Uterus (tissue), 4 donors: ENCODE measurements at places on chromosomes 6 and 20. TPM values are rescaled to one million over a fixed set of nuclear protein-coding genes. Genes with fewer than 3 reads are reported as not detected.
A peak's percentile ranks its signal among the peaks of the same experiment; 100 is the strongest.

GRCh38 chr6:44831002-44831610 is 443.6 kb downstream of the CDC5L start:
- H3K4me3 ChIP-seq: no peak overlapping the region
- H3K36me3 ChIP-seq: no peaks in the 10 kb centered on the region
- DNase-seq: no peak
- no peaks in the 10 kb centered on the region for H3K27me3 ChIP-seq

GRCh38 chr6:122753688-122754056 is 25.8 kb upstream of the FABP7 start:
- H3K27me3 ChIP-seq: no peaks in the 10 kb centered on the region
- H3K4me1 ChIP-seq: no peaks in the 10 kb centered on the region
- H3K4me3 ChIP-seq: no peak overlapping the region
- no peaks in the 10 kb centered on the region for H3K36me3 ChIP-seq
- no peak for DNase-seq

DNA sequence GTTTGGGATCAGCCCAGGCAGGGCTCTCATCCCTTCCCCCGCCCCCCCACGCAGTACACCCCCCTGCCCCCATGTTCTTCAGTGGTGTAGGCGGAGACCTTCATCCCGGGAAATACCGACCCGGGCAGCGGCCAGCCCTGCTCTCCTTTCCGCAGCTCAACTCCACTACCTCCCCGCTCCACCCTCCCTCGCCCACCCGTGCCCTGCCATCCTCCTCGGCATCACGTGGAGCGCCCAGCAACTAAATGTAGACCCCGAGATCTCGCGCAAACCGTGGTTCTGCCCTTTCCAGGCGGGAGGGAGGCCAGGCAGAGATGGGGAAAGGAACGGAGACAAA is 1932.2 kb upstream of the DEFB115 start:
- no peaks in the 10 kb centered on the region for H3K4me1 ChIP-seq
- DNase-seq: no peak
- no peak overlapping the region for H3K4me3 ChIP-seq
- H3K27me3 ChIP-seq: peaks cover 3% of the 10 kb centered on the region

DNA sequence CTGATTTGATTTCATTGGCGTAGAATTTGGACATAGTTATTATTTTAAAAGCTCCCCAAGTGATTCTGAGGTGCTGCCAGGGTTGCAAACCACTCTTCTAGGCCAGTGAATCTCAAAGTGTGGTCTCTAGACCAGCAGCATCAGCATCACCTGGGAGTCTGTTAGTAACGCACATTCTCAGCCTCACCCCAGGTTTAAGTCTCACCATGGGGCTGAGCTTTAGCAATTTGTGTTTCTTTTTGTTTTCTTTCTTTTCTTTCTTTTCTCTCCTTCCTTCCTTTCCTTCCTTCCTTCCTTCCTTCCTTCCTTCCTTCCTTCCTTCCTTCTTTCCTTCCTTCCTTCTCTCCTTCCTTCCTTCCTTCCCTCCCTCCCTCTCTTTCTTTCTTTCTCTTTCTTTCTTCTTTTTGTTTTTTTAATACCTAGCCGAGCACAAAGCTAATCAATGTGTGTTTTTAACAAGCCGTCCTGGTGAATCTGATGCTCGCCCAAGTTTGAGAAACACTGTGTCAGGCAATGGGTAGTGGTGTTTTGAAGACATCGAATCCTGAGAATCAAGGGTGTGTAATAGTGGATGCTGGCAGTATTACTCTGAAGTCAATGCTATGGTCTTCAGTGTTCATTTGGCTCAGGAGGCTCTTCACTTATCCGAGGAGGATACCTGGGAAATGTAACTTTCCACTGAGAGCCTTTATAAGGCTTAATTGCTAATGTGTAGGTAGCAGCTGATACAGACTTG is 104.9 kb downstream of the SLX4IP start:
- no peaks in the 10 kb centered on the region for H3K4me1 ChIP-seq
- peak overlapping the region; percentile 50 for H3K27ac ChIP-seq
- H3K36me3 ChIP-seq: no peaks in the 10 kb centered on the region
- H3K4me3 ChIP-seq: no peak overlapping the region
- no peaks in the 10 kb centered on the region for H3K27me3 ChIP-seq

Gene HLA-F
- total RNA-seq: 75.3 TPM

Gene SSTR4
- not detected for total RNA-seq

DNA sequence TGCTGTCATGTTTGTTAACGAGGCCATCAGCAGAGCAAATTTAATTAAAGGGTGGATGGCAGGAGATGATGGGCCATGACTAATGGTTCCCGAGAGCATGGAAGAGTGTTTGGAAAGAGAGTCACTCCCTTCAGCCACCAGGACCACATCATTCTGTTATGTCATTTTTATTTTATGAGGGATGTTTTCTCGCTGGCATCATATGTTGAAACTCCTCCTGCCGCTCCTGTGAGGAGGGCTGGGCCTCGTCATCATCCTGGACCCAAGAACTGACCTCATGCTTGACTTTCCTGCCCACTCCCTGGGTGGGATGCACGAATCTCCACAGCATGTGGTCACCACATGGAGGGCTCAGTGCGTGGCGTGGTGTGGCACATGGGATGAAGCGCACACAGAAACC is 86.4 kb upstream of the FRMD1 start:
- peak; percentile 53 for DNase-seq
- H3K27ac ChIP-seq: peak overlapping the region; percentile 65
- no peak overlapping the region for H3K4me3 ChIP-seq
- no peaks in the 10 kb centered on the region for H3K4me1 ChIP-seq
- H3K27me3 ChIP-seq: no peaks in the 10 kb centered on the region

DNA sequence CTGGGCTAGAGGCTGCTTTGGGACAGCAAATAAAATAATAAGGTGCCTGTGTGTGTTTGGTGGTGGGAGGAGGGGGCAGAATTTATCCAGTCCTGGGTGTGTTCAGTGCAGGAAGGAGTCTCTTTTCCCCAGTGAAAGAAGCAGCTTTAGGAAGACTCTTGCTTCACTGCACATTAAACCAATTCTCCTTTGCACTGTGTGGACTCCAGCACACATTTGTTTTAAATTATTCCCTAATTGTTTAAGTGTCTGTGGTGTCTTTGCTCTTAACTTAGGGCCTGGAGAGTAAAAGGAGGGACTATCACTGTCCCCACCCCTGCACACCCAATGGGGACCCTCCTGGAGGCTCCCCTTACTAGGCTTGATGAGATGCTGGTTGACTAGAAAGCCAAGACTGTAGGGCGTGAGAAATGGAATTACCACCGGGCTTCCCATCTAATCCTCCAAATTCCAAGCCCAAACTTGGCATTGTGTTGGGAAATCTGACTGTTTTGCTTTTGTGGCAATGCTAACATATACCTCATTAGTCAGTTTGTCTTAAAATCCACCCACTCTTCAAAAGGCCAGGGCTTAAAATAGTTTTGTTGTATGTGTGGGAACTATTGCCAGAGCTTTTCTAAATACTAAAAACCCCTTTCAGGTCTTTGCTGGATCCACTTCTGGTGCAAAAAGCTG is 13.5 kb upstream of the DAAM2 start:
- no peaks in the 10 kb centered on the region for H3K36me3 ChIP-seq
- H3K27me3 ChIP-seq: no peaks in the 10 kb centered on the region
- H3K4me3 ChIP-seq: no peak overlapping the region
- no peaks in the 10 kb centered on the region for H3K4me1 ChIP-seq
- DNase-seq: no peak
- no peak overlapping the region for H3K27ac ChIP-seq

DNA sequence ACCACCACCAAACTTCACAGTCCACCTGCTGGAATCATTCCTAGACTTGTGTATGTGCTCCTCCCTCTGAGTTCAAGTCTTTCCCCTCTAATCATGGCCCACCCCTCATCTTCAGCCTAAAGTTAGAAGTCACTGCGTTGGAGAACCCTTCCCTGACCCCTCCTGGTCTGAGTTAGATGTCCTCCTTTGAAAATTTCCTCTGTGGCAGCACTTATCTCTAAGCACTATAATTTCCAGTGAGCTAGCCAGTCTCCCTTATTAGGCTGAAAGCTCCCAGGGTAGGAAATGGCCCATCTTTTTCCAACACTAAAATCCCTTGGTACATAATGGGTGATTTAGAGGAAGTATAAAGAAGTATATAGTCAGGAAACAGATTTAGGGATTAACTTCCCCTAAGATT is 63.2 kb downstream of the SESN1 start:
- H3K27ac ChIP-seq: no peak overlapping the region
- no peak for DNase-seq
- no peaks in the 10 kb centered on the region for H3K27me3 ChIP-seq
- H3K36me3 ChIP-seq: no peaks in the 10 kb centered on the region
- no peaks in the 10 kb centered on the region for H3K4me1 ChIP-seq
- H3K4me3 ChIP-seq: no peak overlapping the region

Gene GABRR2
- 0.26 TPM for total RNA-seq

Gene CDH4
- 0.55 TPM for total RNA-seq

GRCh38 chr6:46138281-46138680 is 8.5 kb downstream of the ENPP4 start:
- no peaks in the 10 kb centered on the region for H3K27me3 ChIP-seq
- no peaks in the 10 kb centered on the region for H3K4me1 ChIP-seq
- H3K4me3 ChIP-seq: no peak overlapping the region
- no peaks in the 10 kb centered on the region for H3K36me3 ChIP-seq
- no peak for DNase-seq

DNA sequence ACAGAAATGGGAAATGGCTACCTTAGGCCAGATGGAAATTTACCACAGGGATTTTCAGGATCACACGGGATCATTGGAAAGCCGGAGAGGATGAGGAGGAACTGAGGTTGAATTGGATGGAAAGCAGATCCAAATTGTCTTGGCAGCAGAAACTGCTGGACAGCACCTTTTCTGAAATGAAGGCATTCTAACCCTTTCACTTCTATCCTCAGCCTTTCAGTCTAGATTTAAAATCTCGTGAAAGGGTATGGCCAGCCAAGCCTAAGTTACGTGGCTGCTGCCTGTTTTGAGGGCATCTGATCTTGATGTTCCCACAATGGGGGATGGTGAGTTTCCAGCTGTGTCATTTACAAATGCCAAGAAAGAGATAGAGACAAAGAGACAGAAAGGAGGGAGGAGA is 358.2 kb downstream of the KIF16B start:
- H3K27ac ChIP-seq: no peak overlapping the region
- no peak for DNase-seq
- no peaks in the 10 kb centered on the region for H3K4me1 ChIP-seq
- H3K4me3 ChIP-seq: no peak overlapping the region
- no peaks in the 10 kb centered on the region for H3K36me3 ChIP-seq

Gene MOCS1
- total RNA-seq: 10.2 TPM

Gene COX7A2
- total RNA-seq: 1,788 TPM

DNA sequence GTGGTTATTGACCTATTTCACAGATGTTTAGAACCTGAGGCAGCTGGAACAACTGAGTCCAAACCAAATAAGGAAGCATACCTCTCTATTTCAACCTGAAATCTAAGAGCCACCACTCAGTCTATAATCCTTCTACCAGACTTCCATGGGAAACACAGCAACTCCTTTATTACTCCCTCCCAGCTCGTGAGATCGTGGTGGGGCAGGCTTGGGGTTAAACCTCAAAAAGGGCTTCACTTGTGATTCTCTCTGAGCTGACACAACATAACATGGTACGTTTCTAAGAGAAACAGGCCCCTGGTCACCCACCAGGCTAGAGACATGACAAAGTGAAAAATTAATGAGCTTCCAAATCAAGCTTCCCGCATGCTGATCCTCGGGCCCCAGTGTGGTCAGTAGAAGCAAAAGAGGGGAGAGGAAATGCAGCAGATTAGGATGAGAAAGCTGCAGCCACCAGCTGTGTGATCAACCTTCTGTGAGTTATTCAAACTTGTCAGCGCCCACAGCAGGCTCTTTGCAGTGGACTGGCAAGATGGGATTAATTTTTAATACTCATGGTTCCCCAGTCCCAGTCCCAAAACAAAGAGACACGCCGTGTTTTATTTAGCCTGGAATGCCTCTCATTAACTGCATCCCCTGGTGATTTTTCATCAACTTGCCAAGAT is 9.3 kb downstream of the PKHD1 start:
- no peaks in the 10 kb centered on the region for H3K27me3 ChIP-seq
- H3K4me1 ChIP-seq: no peaks in the 10 kb centered on the region
- H3K36me3 ChIP-seq: no peaks in the 10 kb centered on the region
- H3K27ac ChIP-seq: no peak overlapping the region
- no peak for DNase-seq

DNA sequence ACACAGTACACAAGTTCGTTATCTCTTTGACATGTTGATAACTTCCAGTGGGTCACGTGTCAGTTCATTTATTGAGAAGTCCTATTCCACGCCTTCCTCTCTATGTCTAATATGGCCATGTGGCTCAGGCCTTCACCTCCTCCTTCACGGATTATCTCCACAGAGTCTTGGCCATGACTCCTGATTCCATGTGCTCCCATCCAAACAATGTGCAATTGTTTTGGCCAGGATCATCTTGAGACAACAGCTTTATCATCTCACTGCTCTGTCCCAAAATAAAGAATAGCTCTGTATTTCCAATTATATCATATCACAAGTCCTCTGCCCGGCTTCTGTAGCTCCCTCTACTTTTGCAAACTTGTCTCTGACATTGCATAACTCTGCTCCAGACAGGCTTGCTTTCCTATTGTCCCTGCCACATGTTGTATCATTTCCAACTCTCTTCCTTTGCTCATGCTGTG is 11.1 kb upstream of the TXNDC5 start:
- H3K4me1 ChIP-seq: no peaks in the 10 kb centered on the region
- no peaks in the 10 kb centered on the region for H3K36me3 ChIP-seq
- no peaks in the 10 kb centered on the region for H3K27me3 ChIP-seq
- DNase-seq: no peak

- H3K4me1 ChIP-seq: no peaks in the 10 kb centered on the region
- H3K4me3 ChIP-seq: no peak overlapping the region
- H3K27ac ChIP-seq: no peak overlapping the region
- no peaks in the 10 kb centered on the region for H3K36me3 ChIP-seq
- no peaks in the 10 kb centered on the region for H3K27me3 ChIP-seq
Measured at GRCh38 chr6:160733050-160733646, 31.1 kb downstream of the PLG start.

DNA sequence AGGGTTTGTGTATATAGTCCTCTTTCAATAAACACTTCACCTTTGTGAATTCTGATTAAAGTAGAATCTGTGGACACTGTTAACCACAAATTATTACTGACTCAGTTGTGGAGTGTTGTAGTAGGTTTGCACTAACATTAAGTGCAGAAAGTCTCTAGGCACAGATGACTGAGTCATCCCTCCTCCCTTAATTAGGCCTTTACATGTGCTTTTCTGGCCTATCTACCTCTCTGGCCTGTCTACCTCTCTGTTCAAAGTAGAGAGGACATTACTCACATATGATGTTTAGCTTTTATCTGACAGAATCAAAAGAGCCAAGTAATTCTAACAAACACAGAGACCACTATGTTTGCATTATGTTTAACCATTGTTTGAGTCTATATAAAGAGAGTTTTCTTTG is 783.0 kb downstream of the TENT5A start:
- H3K27me3 ChIP-seq: no peaks in the 10 kb centered on the region
- H3K4me3 ChIP-seq: no peak overlapping the region
- H3K36me3 ChIP-seq: no peaks in the 10 kb centered on the region
- no peaks in the 10 kb centered on the region for H3K4me1 ChIP-seq
- H3K27ac ChIP-seq: no peak overlapping the region
- DNase-seq: no peak

Gene DLK2
- total RNA-seq: 1.9 TPM

- H3K36me3 ChIP-seq: no peaks in the 10 kb centered on the region
- no peak overlapping the region for H3K4me3 ChIP-seq
- no peak for DNase-seq
- no peaks in the 10 kb centered on the region for H3K27me3 ChIP-seq
Measured at GRCh38 chr6:159964046-159964445, 4.8 kb upstream of the IGF2R start.

- no peak overlapping the region for H3K4me3 ChIP-seq
- peak overlapping the region; percentile 95 for H3K27ac ChIP-seq
- no peaks in the 10 kb centered on the region for H3K36me3 ChIP-seq
- no peak for DNase-seq
- no peaks in the 10 kb centered on the region for H3K27me3 ChIP-seq
Measured at GRCh38 chr6:169212436-169212835, 41.2 kb downstream of the THBS2 start.
